Mammary epithelial cell (primary cell): ENCODE measurements at places on chromosomes 7 and 10.

GRCh38 chr10:118567701-118568248, 27.7 kb downstream of the PRLHR start:
- no peak for DNase-seq

- no peak for DNase-seq
Observed at GRCh38 chr7:87505557-87506245, 30.2 kb upstream of the ABCB4 start.

DNA sequence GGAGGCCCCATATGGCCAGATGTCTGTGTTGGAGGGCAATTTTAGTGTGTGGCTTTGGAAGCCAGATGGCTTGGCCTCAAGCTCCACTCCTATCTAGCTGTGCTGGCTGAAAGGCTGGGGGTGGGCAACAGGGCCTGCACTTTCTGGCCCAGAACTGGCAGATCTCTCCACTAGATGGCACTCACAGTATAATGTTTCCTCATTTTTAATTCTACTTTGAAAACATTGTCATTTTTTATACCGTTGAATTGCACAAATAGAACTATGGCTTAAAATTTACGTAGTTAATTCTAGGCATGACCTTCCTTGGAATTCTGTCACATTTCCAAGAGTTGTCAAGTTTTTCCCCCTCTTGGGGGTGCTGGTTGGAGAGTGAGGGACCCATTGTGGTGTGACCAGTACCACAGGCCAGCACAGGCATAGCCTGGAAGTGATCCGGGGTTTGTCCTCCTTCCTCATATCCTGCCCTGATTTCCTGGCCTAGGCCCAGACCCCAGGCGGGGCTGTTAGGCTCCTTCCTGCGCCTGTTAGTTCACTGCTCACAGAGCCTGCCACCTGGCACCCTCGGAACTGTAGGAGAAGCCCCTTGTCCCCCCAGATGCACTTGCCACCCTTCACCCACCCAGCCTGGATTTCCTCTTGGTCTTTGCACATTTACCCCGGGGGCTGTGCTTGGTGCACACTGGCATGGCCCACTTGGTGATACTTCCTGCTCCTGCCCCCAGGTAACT, 52.8 kb downstream of the ARHGAP22 start:
- peak; percentile 11 for DNase-seq

GRCh38 chr10:18532881-18533535, 118.4 kb downstream of the NSUN6 start:
- DNase-seq, result no peak

GRCh38 chr7:35003679-35004303, 33.5 kb downstream of the DPY19L1 start:
- DNase-seq, result peak; percentile 88

DNA sequence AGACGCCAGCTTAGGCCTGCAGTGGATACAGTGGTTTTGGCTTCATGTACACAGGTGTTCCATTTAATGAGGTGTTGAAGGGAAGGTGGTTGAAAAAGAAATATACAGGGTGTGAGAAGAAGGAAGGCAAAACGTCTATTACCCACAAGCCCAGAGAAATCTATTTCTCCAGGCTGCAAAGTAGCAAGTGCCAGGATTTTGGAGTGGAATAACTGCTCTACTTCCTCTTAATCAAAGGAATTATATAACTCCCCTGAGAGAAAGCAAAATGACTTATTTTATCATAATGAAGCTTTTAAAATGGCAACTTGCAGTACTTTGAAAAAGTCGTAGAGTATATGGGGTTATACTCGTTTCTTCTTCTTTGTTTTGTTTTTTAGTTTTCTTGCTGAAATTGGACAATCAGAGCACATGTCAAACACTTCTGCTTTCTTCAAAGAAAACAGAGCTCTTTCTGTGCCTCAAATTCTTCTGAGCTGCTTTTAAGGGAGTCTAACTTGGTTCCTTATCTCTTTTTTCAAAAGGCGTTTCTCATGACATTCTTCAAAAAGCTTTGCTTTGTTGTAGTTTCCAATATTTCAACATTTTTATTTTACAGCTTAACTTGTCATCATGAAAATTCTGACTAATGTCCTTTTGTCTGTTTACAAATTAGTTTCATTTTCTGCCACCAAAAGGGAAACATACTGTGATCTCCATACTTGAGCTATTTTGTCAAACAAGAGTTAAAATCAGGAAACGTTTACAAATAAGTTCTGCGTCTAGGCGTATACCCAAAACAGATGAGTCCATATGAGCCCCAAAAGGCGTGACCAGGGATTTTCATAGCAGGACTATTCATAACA, 289.7 kb downstream of the FRMD4A start:
- no peak for DNase-seq

- no peak for DNase-seq
Observed at GRCh38 chr7:111172564-111173257, 81.8 kb downstream of the LRRN3 start.

DNA sequence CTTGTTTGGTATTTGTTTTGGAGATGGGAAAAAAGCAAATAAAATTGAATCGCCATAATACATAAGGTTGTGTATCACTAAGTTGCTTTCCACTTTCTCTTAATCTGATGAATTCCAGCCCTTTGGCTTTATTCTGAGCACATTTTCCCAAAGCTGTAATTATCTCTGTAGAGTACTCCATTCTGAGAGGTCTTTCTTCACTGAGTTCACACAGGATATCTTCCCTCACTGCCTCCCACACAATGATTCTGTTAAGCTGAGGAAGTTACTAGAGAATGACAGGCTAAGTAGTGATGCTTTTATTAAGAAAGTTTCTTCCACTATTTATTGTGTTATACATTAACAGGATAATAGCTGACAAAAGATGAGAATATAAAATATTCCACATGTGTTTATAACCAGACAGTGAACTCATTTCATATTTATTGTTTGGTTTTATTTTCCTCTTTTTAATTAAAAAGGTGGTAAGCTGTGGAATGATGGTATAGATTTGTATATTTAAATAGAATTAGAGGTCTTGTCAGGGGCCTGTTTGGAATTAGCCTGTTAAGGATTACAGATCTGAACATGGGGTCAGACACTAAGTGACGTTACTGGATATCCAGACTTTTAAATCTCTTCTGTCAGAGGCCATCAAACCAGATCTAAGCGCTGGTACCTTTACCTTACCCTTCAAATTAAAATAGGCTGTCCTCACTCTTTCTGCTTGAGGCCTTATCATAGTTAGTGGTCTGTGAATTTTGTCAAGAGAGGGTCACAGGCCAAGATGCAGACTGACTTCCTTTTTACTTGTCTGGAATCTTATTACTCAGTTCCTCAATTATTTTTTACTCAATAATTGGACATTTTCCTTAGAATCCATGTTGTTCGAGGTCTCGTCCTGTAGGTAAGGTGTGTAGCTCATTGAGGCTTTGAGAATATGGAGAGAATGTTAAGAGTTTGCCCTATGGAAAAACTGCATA, 8.4 kb downstream of the PLXDC2 start:
- DNase-seq, result no peak

DNA sequence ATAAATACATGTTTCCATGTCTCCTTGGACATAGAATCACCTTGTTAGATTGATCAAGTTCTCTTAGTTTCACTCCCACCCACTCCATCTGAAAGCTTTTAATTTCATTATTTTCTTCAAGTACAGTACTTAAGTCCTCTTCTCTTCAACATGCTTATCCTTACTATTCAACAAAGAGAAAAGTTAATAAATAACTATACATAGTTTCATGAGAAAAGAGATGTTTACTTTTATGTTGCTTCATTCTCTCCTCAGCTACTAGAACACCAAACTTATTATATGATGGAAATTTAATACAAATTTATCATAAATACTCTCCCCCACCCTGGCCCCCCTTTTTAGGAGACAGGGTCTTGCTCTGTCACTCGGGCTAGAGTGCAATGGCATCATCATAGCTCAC, 33.5 kb downstream of the ASZ1 start:
- DNase-seq, result no peak

DNA sequence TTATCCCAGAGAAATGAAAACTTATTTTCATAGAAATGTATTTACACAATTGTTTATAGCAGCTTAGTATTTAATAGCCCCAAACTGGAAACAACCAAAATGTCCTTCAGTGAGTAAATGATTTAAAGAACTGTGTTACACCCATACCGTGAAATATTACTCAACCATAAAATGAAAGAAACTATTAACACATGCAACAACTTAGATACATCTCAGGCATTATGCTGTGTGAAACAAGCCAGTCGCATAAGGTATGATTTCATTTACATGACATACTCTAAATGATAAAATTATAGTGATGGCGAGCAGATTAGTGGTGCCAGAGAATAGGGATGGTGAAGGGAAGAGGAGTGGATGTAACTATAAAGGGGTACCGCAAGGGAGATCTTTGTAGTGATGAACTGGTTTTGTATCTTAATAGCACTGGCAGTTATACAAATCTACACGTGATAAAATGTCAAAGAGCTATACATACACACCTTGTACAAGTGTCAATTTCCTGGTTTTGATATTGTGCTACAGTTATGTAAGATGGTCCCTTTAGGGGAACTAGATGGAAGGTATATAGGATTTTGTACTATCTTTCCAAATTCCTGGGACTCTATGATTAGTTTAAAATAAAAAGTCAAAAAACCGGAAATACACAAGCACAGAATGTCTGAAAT, 40.5 kb downstream of the MACC1 start:
- DNase-seq, result no peak

DNA sequence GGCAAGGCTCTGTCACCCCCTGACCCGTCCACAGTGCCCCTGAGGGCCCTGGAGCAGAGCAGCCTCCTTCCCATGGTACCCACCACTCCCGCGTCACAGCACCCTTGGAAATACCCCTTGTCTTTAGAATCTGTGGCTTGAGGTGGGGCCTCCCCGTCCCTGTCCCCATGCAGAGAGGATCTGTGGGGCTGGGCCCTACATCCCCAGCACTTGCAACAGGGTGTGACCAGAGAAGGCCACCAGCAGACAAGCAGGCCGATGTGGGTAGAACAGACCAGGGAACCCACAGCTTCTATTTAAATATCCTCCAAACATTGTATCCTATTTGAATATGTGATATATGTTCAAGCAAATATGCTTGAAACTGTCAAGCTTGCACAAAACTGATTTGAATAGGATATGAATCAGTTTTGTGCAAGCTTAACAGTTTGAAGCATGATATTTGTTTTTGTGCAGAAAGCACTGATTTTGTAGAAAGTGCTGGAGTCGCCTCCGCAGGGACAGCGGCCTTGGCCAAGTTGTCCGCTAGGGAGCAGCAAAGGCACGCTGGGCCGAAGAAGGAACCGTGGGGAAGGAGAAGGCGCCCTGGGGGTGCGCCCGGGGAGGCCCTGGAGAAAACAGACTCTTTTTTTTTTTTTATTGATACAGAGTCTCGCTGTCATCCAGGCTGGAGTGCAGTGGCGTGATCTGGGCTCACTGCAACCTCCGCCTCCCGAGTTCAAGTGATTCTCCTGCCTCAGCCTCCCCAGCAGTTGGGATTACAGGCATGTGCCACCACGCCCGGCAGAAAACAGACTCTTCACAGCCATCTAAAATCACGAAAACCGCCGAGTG, 2.2 kb downstream of the CFAP46 start:
- no peak for DNase-seq

DNA sequence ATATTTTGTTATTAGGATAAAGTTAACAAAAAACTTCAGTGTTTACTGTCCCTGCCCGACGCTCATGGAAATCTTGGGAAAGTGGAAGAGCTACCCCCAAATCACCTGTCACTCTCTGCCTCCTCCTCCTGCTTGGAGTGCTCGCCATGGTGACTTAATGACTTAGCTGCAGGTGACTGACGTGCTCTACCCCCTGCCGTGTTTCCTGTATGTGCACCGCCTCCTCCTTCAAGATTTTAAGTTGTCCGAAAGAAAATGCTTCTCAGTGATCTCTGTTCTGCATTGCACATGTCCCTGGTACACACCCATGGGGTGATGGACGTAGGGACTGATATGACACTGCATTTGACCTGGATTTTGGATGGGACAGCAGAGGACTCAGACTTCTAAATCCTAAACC, 338.8 kb upstream of the SHH start:
- no peak for DNase-seq

GRCh38 chr10:25083546-25084111, 67.2 kb downstream of the THNSL1 start:
- DNase-seq, result no peak

- peak; percentile 97 for DNase-seq
Observed at GRCh38 chr7:55538538-55538937, 33.8 kb downstream of the VOPP1 start.

GRCh38 chr10:123891144-123892071, at the start of gene CPXM2:
Gene CPXM2, minus strand, starts transcription at chr10:123891807. Its CDS starts 148 bp downstream, at chr10:123891659.
- no peak for DNase-seq

DNA sequence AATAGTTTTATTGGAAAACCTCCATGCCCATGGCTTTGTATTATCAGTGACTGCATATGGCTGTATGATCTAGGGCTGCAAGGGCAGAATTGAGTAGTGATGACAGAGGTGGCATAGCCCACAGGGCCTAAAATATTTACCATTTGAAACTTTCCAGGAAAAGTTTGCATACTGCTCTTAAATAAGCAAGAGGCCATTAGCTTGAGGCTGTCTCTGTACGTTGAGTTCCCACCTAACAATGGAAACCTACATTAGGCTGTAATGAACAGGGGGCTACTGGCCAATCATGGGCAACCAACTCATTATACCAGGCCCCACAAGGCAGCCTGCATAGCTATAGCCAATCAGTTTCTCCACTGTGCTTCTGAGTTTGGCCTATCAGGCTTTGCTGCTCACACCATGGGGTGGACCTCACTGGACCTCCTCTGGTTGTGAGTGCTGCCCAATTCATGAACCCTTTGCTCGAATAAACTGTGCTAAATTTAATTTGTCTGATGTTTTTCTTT, 673 bp upstream of the ST8SIA6 start:
- DNase-seq, result no peak

DNA sequence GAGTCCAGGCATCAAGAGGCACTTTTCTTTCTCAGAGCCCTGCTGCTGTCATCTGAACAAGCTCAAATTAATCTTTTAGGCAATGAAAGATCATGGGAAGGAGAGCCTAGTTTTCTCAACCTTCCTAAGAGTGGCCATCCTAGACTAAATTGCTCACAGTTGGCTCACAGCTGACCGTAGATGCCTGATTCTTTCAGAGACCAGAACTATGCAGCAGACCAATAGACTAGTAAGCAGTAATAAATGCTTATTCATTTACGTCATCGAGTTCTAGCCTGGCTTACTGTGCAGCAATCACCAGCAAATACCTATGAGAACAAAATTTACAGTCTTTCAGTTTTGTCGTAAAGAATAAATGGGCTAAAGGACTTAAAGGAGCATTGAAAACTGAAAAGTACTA, 602.9 kb upstream of the GHITM start:
- DNase-seq, result no peak

DNA sequence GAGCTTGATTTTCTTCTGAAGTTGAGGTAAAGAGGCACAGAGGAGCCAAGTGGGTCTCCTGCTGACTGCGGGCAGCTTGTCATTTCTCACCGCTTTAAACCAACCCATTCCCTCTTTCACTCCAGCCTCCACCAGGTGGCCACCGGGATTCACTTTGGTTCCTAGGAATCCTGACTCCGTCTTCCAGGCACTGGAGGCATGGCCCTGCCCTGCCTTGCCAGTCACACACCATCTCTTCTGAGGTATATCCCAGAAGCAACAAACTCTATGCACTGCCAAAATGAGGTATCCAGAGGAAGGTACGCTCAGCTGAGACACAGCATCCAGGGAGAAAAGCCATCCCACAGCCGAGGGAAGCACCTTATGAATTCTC, 280.8 kb downstream of the TNS3 start:
- DNase-seq, result no peak
